ENCODE measurements at places on chromosomes 1 and 21.

- ATAC-seq = peak; percentile 16
These were observed 935 bp downstream of the KCNK2 start for GRCh38 chr1:215083383-215083961.

GRCh38 chr1:7675431-7676273 lies 95.4 kb upstream of the VAMP3 start:
- ATAC-seq = no peak

- no peak for ATAC-seq
These were observed 34.7 kb upstream of the POFUT2 start for GRCh38 chr21:45322231-45322959.

GRCh38 chr21:46089285-46089684 lies 8.6 kb upstream of the COL6A2 start:
- ATAC-seq = no peak

- no peak for ATAC-seq
These were observed 276.5 kb upstream of the DPYD start for GRCh38 chr1:98197356-98197755.

- ATAC-seq = no peak
These were observed 5.9 kb upstream of the A3GALT2 start for GRCh38 chr1:33326785-33327184.

- no peak for ATAC-seq
These were observed 61.8 kb downstream of the IER5 start for GRCh38 chr1:181150273-181150672.

- no peak for ATAC-seq
These were observed 76.6 kb downstream of the GPR88 start for GRCh38 chr1:100614570-100614969.

DNA sequence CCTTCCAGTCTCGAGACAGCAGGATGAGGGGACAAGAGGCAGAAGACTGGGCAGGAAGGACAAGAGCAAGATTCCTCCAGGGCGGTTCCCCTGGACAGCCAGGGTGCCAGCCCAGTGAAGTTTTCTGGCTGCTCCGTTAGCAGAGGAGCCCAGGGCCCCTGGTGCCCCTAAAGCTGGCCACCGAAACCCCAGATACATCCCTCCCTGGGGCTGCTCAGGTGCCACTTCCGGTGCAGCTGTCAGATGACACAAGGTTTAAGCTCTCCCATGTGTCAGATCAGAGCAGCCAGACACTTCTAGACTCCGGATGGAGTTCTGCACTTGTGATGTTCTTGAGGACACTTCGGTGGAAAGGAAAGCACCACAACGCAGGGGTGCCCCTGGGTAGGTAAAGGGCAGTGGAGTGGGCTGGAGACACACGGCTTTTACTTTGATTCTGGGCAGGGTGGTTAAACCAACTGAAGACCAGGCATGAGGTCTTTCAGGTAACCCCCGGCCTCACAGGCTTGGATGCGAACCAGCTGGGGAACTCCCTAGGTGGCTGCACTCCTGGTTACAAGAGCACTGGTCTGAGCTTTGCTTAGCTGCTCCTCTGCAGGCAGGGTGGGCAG lies 85.7 kb downstream of the ITPKB start:
- no peak for ATAC-seq

- no peak for ATAC-seq
These were observed 2.0 kb downstream of the CAMK2N1 start for GRCh38 chr1:20483833-20484518.

GRCh38 chr21:38326429-38326828 lies 69.6 kb downstream of the KCNJ15 start:
- no peak for ATAC-seq

- ATAC-seq = no peak
These were observed 5.5 kb upstream of the PADI1 start for GRCh38 chr1:17199267-17200044.

DNA sequence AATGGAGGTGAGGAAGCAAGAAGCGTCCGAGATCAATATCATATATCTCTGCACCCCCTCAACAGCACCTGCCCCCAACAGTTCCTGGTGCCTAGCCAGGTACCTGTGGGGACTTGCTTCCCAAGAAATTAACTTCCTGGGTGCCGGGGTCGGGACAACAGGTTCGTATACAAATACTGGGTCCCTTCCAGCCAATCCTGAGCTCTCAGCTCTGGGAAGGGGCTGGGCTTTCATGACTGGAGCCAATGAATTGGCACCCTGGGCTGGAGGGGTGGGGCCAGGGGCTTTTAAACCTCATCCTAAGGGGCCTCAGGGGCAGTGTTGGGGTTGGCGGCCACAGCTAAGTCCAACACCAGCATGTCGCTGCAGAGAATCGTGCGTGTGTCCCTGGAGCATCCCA lies at the start of gene PADI3:
PADI3 (plus strand) TSS at position 318 of the 400 bp plus-strand sequence; CDS start at position 358, 40 bp downstream.
- ATAC-seq = no peak

- no peak for ATAC-seq
These were observed 10.4 kb upstream of the CELA3B start for GRCh38 chr1:21966247-21967000.

DNA sequence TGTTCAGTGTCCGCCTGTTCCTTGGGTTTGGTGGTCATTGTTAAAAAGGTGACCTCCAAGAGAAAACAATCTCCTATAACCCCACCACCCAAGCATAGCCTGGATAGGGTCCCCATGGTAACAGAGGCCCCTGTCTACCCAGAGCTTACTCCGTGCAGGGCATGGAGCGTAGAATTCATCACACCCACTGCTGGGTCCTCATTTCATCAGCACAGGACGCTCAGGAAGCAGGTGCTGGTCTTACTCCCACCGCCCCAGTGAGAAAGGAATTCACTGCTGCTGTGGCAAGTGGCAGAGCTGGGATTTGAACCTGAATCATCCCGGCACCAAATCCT lies 37.0 kb downstream of the ARHGEF10L start:
- no peak for ATAC-seq

- no peak for ATAC-seq
These were observed 92.3 kb downstream of the ST6GALNAC5 start for GRCh38 chr1:76959556-76959955.

DNA sequence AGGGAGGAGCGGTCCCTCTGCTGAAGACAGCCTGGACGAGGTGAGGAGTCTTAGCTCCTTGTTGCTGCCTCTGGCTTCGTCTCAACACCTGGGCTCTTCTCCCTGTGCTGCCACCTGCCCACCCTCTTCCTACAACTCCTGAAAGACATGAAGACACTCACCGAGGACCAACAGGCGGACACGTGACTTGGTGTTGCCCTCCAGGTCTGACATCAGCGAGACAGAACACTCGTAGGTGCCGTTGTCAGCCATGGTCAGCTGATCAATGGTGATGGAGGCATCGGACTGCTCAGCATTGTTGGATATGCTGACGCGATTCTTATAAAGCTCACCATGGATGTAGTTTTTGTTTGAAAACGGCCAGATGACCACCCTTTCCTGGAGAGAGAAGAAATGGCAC lies 21.4 kb downstream of the GPA33 start:
- ATAC-seq = no peak

DNA sequence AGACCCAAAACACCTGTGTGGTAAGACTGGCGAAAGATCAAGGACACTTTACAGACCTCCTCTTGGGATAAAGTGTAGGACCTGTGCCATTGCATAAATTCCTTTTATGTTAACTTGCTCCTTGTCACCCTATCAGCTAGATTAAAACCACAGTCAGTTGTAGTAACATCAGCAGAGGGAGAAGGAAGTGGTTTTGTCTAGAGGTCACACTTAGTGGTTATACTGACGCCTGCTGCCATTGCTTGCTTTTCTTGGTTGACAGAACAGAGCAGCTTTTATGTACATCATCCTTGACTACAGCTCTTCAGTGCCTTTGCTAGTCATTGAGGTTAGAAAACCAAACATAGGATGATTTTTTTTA lies 101.4 kb downstream of the PBX1 start:
- ATAC-seq = no peak

DNA sequence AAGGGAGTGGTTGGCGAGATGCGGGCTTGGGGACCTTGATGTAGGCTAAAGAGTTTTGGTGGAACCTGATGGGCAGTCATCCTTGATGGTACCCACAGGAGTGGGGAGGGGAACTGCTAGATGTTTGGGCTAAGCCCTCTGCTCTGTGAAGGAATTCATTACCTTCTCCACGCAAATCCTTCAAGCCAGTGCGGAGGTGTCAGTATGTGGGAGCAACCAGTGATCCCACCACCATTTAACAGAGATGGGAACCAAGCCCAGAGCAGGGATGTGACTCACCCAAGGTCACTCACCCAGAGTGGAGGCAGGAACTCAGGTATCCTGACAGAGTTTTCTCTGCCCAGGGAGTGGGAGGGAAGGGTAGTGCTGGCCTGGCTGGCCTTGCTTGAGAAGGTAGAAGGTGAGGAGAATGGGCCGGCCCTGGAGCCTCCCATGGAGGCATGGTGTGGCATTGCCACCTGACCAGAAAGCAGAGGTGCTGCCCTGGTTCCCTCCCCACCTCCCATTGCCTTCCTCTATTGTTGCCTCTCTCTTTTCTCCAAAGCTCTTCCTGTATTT lies 51.2 kb upstream of the STUM start:
- no peak for ATAC-seq

- no peak for ATAC-seq
These were observed 96.2 kb upstream of the SIM2 start for GRCh38 chr21:36602735-36603134.

DNA sequence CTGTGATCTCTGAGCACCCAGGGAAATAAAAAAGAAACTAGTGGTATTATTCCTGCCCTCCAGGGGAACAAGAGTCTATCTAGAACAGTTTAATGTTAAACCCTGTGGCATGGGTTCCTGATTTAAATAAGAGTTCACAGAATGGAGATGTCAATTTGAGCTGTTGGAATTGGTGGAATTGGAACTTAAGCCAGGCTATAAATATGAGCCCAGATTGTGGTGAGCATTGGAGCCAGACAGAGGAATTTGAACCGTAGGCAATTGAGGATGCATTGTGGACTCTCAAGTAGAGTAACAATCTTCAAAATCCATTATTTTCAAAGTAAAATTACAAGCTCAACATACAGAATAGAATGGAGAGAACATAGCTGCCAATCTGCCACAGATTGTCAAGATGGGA lies 98.2 kb downstream of the NEK7 start:
- no peak for ATAC-seq

DNA sequence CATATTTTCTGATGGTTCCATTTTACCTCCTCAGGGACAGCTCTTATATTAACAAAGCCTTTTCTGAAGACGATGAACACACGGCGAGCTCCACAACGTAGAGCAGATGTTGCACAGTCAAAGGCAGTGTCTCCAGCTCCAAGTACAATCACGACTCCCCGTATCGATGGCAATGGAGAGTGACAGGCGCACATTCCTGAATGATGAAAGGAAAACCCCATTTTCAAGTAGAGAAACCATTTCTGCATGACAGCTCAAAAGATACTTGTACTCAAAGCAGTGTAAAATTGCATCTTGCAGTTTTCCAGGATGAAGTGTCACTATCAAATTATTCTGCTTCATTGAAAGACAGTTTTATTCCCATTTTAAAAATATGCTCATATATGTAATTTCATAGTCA lies 327.6 kb downstream of the DPYD start:
- no peak for ATAC-seq

DNA sequence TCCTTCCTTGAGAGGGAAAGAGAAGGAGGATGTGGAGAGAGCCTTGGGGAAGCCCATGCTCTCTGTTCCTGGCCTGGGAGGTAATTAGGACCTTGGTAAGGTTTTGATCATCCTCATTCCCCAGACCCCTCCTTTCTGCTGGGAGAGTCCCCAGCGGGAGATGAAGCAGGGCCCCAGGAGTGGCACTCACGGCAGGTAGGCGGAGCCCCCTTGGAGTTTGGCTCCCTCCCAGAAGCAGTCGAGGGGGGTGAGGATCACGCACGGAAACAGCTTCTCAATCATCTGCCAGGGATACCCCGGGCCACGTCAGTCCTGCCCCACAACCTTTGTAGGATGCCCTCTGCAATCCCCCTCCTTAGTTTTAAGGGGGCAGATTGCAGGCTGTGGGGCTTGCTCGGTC lies 11.5 kb downstream of the PTCH2 start:
- no peak for ATAC-seq

- peak; percentile 15 for ATAC-seq
These were observed 6.6 kb downstream of the SKI start for GRCh38 chr1:2234762-2235113.

DNA sequence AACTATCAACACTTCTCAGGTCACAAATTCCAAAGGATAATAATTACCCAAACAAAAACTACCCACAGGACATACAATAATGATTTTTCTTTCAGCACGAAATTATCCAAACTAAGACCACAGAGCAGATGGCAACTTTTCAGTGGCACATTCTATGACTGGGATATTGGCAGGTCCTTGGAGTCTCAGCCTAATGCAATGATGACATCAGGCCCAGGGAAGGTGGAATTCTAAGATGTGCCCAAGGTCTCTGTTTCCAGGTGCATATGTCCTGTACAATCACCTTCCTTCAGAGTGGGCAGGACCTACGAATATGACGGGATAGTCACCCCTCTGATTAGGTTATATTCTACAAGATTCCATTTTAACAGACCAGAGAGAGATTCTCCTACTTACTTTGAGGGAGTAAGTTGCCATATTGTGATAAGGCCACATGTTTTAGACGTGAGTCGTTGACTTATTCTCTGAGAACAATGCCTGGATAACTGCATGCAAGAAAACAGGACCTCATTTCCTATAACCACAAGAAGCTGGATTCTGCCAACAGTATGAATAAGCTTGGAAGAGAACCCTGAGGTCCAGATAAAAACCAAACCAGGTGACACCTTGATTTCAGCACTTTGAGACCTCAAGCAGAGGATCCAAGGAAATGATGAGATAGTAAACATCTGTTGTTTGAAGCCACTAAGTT lies 69.9 kb downstream of the ZC3H11B start:
- no peak for ATAC-seq

- peak; percentile 35 for ATAC-seq
These were observed 45.9 kb downstream of the FAAP20 start for GRCh38 chr1:2148691-2149090.

GRCh38 chr1:109265016-109265415 lies 15.7 kb downstream of the CELSR2 start:
- ATAC-seq = no peak

DNA sequence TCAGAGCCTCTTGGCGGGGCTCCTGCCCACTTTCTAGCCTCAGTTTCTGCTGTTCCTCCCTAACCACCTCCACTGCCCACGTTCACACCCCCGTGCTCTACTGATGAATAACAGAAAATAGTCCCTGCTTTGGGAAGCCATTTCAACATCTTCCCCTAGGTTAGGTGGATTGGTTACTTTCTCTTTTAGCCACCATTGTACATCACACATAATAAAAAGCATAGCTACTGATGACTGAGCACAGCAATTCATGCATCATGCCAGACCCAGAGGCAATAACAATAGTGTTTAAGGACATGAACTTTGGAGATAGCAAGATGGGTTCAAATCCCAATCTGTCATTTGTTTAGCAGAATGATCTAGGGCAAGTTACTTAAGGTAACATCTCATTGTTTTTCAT lies 74.6 kb downstream of the COLGALT2 start:
- ATAC-seq = no peak

All from gastroesophageal sphincter (tissue), 4 donors.